ENCODE measurements at places on chromosomes 1 and 21.
A peak's percentile ranks its signal among the peaks of the same experiment; 100 is the strongest.

DNA sequence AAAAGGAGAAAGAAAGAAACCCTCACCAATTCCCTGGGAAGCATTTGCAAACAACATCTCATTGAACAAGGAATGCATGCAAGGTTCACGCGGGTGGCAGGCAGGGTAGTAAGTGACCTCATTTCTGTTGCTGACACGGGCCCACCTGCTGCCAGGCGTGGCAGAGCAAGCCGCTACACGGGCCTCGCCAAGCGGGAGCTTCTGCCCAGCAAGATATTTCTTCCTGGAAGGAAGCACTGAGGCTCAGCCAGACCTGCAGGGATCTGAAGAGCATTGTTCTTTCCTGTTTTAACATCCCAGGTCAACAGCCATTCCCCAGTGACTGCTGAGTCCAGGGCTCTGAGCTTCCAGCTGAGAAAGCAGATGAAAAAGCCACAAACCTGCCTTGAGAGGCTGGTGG is 91.9 kb upstream of the IGSF21 start:
- DNase-seq: no peak

DNA sequence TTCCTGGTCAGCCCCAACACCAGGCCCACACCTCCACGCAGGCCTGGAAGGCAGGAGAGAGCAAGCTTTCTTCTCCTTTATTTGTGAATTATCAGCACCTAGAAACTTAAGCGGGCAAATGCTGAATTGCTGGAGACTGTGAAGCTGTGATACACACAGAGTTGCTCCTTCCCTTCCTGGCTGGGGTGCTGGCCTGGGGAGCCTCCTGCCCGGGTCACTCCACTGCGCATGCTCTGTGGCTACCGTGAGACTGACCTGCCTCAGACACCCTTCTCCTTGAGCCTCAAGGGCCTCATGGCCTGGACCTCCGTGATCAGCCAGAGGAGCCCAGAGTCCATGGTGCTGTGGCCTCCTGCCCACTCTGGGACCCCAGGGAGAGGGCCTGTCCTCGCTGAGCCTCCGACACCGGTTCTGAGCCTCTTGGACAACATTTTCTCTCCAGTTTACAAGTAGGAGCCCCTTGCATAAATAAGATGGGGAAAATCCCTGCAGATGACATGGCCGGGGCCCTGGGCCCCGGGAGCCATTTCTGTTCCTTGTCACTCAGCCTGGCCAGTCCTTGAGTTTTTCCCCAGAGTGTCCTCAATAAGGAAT is 18.0 kb downstream of the AGPAT3 start:
- no peak for DNase-seq

DNA sequence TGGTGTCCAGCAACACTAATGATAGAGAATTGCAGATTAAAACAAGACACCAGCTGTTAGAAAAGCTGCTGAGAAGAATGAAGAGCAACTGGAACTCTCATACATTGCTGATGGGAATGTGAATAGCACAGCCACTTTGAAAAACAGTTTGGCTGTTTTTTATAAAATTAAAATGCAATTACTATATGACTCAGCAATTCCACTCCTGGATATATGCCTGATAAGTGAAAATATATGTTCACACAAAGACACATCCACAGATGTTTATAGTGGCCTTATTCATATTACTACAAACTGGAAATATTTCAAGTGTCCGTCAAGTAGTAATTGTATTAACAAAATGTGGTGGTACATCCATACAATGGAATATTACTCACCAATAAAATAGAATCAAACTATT is 99.7 kb upstream of the HAO2 start:
- DNase-seq: no peak

DNA sequence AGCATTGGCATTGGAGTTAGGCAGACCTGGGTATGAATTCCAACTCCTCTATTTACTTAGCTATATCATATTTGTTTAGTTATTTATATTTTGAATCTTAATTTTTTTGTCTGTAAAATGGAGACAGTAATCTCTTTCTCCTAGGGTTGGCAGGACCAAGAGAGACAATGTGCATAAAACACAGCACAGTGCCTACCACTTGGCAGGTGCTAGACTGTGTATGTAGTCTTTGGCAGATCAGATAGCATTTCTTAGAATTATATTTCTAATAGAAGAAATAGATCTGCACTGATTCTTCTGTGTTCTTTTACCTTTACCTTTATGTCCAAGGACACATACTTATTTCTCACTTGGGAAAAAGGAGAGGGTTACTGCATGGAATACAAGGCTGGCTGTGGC is 177.2 kb downstream of the GIPC2 start:
- DNase-seq: no peak

GRCh38 chr1:46556822-46557221 is 5.4 kb upstream of the KNCN start:
- no peak for DNase-seq

DNA sequence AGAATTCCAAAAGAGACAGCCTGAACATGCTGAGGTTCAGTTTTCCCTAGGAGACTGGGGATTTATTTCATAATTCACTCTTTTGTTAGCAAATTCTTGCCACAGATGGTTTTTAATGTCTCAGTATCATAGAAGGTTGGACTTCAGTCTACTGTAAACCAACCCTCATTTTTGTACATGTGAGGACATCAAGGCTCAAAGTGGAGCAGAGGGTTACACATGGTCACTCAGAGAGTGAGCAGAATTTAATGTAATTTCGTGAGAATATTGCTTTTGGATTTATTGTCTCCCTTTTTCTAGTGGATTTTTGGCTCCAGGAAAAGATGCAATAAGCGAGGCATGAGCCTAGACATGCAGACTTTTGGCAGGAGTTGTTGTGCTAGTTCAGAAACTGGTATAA is 210.8 kb upstream of the JUN start:
- no peak for DNase-seq

GRCh38 chr1:163845279-163845678 is 523.5 kb downstream of the NUF2 start:
- no peak for DNase-seq

DNA sequence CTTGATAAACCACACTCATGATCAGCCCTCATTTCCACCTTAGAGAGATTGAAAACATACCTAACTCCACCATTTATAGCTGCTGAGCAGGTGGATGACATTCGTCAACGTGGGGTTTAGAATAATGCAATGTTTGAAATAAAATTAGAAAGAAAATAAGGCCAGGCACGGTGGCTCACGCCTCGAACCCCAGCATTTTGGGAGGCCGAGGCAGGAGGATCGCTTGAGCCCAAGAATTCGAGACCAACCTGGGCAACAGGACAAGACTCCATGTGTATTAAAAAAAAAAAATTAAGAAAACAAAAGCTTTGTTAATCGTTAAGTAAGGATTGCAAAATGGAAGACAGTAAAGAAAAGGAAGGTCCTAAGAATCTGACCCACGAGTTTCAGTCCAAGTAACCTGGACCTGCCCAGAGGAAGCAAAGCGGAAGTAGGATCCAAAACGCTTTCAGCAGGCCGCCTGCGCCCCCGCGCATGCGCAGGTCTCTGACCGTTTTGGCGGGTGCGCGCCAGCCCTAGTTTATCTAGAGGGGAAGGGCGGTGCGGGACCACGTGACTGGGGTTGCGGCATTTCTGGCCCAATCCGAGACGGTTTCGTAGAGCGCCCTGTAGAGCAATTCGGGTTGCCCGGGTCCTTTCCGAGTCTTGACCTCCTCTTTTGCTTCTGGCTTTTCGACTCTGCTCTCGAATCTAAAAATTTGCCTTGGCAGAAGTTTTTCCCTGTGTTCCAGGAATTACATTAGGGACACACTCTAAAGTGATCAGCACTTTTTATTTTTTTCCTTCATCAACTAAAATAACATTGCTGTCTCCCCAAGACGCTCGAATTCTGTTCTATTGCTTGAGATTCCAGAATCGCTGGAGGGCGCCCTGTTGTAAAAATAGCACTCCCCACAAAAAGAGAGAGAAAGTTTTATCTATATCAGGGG is 22.5 kb downstream of the ANP32E start:
- peak; percentile 85 for DNase-seq

DNA sequence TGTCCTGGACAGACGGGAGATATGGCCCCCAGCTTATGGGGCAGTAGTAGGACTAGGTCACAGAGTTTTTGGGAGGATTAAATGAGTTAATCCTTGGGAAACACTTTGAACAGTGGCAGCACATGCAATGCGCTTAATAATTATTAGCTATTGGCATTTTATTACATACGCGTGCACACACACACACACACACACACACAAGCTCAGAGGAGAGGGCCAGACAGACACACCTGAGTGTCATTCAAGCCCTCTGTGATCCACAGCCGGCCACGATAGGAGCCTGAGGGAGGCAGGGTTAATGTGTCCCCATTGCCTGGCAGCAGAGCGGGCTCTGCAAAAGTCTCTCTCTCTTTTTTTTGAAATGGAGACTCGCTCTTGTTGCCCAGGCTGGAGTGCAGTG is 37.9 kb downstream of the EPHA2 start:
- no peak for DNase-seq

GRCh38 chr1:175889848-175890247 is 146.5 kb upstream of the TNR start:
- DNase-seq: no peak

- no peak for DNase-seq
Observed at GRCh38 chr1:68178821-68179490, 53.4 kb downstream of the WLS start.

DNA sequence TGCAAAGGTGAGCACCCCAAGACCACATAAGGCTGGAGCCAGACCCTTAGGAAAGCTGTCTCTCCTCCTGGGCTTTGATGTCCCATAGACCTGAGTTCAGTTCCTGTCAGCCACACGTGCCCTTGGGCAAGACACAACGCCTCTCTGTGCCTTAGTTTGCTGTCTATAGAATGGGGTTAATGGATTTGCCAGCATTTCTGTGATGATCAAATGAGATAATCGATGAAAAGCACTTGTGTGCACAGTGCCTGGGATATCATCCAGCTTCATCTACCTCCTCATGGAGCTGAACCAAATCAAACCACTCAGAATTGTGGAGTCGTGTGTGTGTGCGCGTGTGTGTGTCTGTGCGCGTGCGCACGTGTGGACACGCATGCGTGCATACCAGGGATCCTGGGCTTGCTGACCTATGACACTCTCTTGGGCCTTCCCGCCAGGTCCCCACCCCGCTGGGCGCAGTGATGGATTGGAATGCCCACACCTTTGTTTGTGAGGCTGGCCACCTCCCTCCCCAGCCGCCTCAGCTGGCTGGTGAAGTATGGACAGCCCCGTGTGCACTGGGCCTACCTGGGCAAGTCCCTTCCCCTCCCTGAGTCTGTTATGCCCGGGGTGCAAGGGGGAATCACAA is 5.2 kb downstream of the TTC22 start:
- no peak for DNase-seq

- DNase-seq: no peak
Observed at GRCh38 chr1:44661781-44662682, 12.2 kb downstream of the TMEM53 start.

DNA sequence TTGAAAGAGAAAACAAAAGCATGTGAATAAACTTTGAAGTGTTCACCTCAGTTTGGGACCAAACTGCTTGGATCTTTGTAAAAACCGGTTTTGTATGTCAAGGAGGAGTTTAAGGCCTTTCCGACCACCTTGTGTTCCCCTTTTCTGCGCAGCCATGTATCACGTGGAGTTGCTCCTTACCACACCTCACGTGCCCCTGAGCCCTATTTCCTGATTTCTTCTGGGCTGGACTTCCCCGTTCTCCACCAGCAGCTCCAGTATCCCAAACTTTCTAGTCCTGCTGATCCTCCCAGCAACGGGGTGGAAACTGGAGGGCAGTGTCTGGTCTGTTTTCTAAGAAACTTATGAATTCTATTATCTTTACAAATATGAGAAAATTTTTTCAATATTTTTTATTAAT is 1.6 kb upstream of the SH3D21 start:
- DNase-seq: no peak

GRCh38 chr1:15918962-15919715 is 56.8 kb downstream of the ZBTB17 start:
- DNase-seq: no peak

GRCh38 chr21:42352441-42353095 is 1.8 kb upstream of the TFF2 start:
- DNase-seq: no peak

DNA sequence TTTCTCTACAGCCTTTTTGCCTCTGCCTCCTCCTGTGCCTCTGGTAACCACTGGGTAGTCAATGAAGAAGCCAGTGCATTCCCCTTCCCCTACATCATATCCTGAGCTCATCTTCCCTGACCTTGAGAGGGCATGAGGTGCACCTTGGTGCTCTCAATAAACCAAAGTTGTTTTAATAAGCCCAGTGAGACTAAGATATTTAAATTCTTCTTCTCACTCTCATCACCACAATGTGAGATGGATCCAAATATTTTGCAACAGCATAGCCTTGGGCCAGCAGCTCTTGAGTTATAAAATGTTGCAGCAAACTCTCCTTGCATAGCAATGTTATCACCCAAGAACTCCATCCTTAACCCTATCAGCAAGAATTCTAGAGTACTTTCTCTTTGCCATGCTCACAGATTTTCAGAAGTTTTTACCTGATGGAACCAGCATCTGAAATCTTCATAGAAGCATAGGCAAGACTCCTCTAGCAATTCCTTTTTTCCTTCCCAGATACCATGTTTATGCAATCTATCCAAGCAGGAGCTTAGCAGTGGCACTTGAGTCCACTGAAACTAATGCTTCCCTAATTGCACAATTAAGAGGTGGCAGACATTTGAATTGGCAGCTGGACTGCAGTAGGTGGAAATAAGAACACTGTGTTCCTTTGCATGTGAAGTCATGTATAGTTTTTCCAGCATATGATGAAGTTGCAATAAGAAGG is 36.8 kb downstream of the CDC7 start:
- no peak for DNase-seq

- no peak for DNase-seq
Observed at GRCh38 chr1:200992382-200993048, 31.0 kb downstream of the KIF21B start.

- no peak for DNase-seq
Observed at GRCh38 chr1:241130881-241131280, 226.1 kb downstream of the RGS7 start.
